ENCODE measurements at places on chromosomes 13 and 19.

- no peaks in the 10 kb centered on the region for H3K36me3 ChIP-seq
- no peak overlapping the region for H3K4me3 ChIP-seq
- H3K27me3 ChIP-seq: no peaks in the 10 kb centered on the region
- no peak for DNase-seq
- H3K4me1 ChIP-seq: no peaks in the 10 kb centered on the region
- H3K27ac ChIP-seq: no peak overlapping the region
Measured at GRCh38 chr13:87777387-87777786, 106.2 kb downstream of the SLITRK5 start.

- H3K4me1 ChIP-seq: peaks cover 28% of the 10 kb centered on the region
- no peak for DNase-seq
Measured at GRCh38 chr13:48678316-48678715, 24.6 kb downstream of the CYSLTR2 start.

DNA sequence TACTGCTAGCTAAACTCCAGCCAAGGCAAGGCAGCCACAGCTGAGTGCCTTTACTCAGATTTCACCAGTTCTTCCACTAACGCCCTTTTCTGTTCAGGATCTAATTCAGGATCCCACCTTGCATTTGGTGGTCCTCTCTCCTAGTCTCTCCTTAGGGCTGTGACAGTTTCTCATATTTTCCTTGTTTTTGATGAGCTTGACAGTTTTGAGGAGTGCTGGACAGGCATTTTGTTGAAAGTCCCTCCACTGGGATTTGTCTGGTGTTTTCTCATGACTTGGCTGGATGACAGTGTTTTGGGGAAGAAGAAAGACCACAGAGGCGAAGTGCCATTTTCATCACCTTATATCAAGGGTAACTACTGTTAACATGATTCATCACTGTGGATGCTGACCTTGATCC, 162.3 kb upstream of the TSC22D1 start:
- H3K36me3 ChIP-seq: no peaks in the 10 kb centered on the region
- H3K4me3 ChIP-seq: no peak overlapping the region
- H3K27ac ChIP-seq: no peak overlapping the region
- DNase-seq: no peak

GRCh38 chr13:113875837-113876281, 12.0 kb upstream of the GAS6 start:
- peaks cover 5% of the 10 kb centered on the region for H3K4me1 ChIP-seq
- no peak overlapping the region for H3K4me3 ChIP-seq
- no peak overlapping the region for H3K27ac ChIP-seq
- no peaks in the 10 kb centered on the region for H3K36me3 ChIP-seq

DNA sequence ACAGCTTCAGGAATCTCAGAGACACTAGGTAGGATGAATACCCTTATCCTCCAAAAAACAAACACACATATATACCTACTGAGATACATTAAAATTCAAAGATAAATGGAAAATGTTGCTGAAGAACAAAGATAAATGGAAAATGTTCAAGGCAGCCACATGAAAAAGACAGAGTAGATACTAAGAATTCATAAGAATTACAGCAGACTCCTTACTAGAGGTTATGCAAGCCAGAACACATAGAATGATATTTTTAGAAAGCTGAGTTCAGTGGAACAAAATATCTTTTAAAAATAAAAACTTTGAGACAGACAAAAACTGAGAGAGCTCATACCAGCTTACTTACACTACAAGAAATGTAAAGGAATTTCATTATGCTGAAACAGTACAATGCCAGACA, 35.6 kb downstream of the UCHL3 start:
- no peak overlapping the region for H3K4me3 ChIP-seq
- peaks cover 6% of the 10 kb centered on the region for H3K4me1 ChIP-seq
- no peak overlapping the region for H3K27ac ChIP-seq
- H3K36me3 ChIP-seq: peaks cover 68% of the 10 kb centered on the region

- peaks cover 13% of the 10 kb centered on the region for H3K27me3 ChIP-seq
- no peak for DNase-seq
- no peak overlapping the region for H3K27ac ChIP-seq
- H3K36me3 ChIP-seq: no peaks in the 10 kb centered on the region
Measured at GRCh38 chr13:30698488-30699005, 36.8 kb upstream of the ALOX5AP start.

- no peak overlapping the region for H3K4me3 ChIP-seq
- no peaks in the 10 kb centered on the region for H3K27me3 ChIP-seq
- H3K27ac ChIP-seq: no peak overlapping the region
- no peak for DNase-seq
- no peaks in the 10 kb centered on the region for H3K4me1 ChIP-seq
Measured at GRCh38 chr13:51026016-51026415, 85.1 kb downstream of the C13orf42 start.

DNA sequence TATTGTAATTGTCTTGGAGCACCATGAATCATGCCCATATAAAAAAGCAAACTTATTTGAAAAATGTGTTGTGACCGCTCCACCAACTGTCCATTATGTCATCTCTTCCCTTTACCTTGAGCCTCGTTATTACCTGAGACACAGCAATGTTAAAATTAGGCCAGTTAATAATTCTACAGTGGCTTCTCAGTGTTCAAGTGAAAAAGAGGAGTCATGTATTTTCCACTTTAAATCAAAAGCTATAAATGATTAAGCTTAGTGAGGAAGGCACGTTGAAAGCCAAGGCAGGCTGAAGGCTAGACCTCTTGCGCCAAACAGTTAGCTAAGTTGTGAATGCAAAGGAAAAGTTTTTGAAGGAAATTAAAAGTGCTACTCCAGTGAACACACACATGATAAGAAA, 210.5 kb downstream of the GPC6 start:
- H3K27me3 ChIP-seq: no peaks in the 10 kb centered on the region
- H3K4me3 ChIP-seq: no peak overlapping the region
- no peaks in the 10 kb centered on the region for H3K36me3 ChIP-seq
- H3K27ac ChIP-seq: no peak overlapping the region
- DNase-seq: no peak
- H3K4me1 ChIP-seq: no peaks in the 10 kb centered on the region

- no peak for DNase-seq
- no peaks in the 10 kb centered on the region for H3K36me3 ChIP-seq
- H3K4me1 ChIP-seq: no peaks in the 10 kb centered on the region
- H3K27me3 ChIP-seq: no peaks in the 10 kb centered on the region
- no peak overlapping the region for H3K27ac ChIP-seq
Measured at GRCh38 chr13:61695147-61695546, 279.5 kb upstream of the PCDH20 start.

GRCh38 chr19:34261334-34262109, 7.2 kb downstream of the GARRE1 start:
- H3K27me3 ChIP-seq: no peaks in the 10 kb centered on the region
- peaks cover 37% of the 10 kb centered on the region for H3K4me1 ChIP-seq
- peak overlapping the region; percentile 51 for H3K27ac ChIP-seq
- peak overlapping the region; percentile 55 for H3K4me3 ChIP-seq
- DNase-seq: no peak

DNA sequence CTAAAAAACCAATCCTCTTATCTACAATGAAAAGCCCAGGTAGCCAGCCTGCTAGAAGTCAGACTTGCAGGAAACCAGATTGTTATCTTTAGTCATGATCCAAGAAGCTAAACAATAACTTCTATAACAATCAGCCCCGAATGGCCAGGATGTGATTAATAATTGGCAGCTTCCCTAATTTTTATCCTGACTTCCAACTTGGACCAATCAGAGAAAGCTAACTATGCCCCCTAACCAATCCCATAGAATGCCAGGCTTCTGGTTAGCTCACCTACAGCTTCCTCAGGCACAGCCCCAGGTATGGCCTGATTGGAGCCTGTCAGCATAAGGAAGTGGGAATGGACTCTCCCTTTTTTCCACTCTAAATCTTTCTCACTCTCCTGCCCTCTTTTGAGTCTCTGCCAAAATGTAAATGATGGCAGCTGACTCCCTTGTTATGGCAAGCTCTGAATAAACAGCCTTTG, 394.9 kb downstream of the DLEU7 start:
- H3K27me3 ChIP-seq: peaks cover 3% of the 10 kb centered on the region
- no peak for DNase-seq
- H3K36me3 ChIP-seq: no peaks in the 10 kb centered on the region
- no peaks in the 10 kb centered on the region for H3K4me1 ChIP-seq
- no peak overlapping the region for H3K27ac ChIP-seq
- no peak overlapping the region for H3K4me3 ChIP-seq

DNA sequence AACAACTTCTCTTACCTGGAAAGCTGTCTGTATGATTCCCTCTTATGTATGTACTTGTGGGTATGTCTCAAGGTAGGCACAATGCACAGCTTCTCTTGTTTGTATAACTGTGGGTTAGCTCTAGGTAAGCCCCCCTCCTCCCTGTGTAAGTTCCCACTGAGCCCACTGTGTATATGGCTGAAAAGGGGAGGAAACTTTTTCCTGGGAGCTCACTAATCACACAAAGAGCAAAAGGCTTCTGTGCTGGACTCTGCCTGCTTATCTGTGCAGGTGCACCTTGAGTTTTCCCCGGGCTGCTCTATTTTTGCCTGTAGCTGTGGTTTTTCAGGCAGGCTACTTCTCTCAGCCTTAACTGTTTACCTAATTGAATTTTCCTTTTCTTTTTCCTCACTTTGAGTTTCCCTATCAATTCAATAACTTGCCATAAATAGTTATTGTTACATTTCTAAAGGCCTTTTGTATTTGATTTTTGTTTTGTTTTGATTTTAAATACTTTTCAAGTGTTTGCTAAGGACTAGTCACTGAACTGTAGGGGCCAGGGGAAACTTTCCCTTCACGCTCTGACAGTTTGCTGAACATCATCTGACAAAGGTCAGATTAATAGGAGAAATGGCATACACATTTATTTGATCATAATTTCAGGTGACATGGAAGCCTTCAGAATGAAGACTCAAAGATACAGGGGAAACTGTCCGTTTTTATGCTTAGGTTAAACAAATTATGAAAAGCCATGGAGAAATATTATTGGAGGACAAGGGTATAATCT, 423.5 kb upstream of the ATXN8OS start:
- H3K4me1 ChIP-seq: no peaks in the 10 kb centered on the region
- no peaks in the 10 kb centered on the region for H3K36me3 ChIP-seq
- H3K27me3 ChIP-seq: no peaks in the 10 kb centered on the region
- DNase-seq: no peak
- no peak overlapping the region for H3K27ac ChIP-seq
- no peak overlapping the region for H3K4me3 ChIP-seq

- no peak overlapping the region for H3K4me3 ChIP-seq
- no peaks in the 10 kb centered on the region for H3K36me3 ChIP-seq
- no peaks in the 10 kb centered on the region for H3K4me1 ChIP-seq
- H3K27me3 ChIP-seq: peaks cover 12% of the 10 kb centered on the region
Measured at GRCh38 chr13:52348983-52349780, 56.8 kb downstream of the THSD1 start.
